T-cell (primary cell): ENCODE measurements at places on chromosomes 4 and X. TPM values are rescaled to one million over a fixed set of nuclear protein-coding genes. Genes with fewer than 3 reads are reported as not detected.

Gene PPARGC1A
- not detected for total RNA-seq

DNA sequence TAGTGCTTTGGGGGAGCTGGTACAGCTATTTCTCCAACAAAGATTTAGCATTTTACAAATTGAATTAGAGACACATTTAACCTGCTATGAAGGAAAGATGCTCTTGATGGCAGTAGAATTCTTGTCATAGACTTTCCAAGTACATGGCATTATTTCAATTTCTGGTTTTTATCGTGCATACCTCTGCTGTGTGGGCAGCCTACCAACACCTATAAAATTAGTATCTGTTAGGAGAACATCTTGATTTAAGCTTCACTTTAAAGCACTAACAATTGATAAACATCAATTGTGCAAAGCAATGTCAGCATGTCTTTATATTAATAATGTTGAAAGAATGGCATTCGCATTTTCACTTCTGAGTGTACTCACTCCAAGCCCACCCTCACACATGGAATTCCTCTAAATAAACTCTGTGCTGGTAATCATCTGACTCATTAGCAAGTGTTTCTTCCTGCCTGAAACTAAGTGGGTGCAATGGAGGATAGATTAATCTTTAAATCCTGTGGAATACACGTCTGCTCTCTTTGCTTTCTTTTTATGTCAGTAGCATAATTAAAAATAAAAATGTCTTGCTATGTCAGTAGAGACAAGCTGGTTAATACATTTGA lies 279.8 kb upstream of the MAGEB18 start:
- H3K4me1 ChIP-seq: no peaks in the 10 kb centered on the region
- DNase-seq: no peak
- H3K36me3 ChIP-seq: no peaks in the 10 kb centered on the region
- no peaks in the 10 kb centered on the region for H3K27me3 ChIP-seq
- no peak overlapping the region for H3K4me3 ChIP-seq

- no peaks in the 10 kb centered on the region for H3K27me3 ChIP-seq
- H3K36me3 ChIP-seq: no peaks in the 10 kb centered on the region
- H3K4me3 ChIP-seq: no peak overlapping the region
- H3K4me1 ChIP-seq: no peaks in the 10 kb centered on the region
Observed at GRCh38 chr4:81392164-81392563, 79.5 kb downstream of the RASGEF1B start.

- peaks cover 11% of the 10 kb centered on the region for H3K4me1 ChIP-seq
- no peaks in the 10 kb centered on the region for H3K36me3 ChIP-seq
- H3K27ac ChIP-seq: no peak within 1 kb of the TSS
- H3K27me3 ChIP-seq: peaks cover 28% of the 10 kb centered on the region
Observed at GRCh38 chr4:150078041-150078578, at the start of gene DCLK2. DCLK2 (plus strand) TSS chr4:150078445; CDS start chr4:150079028, 583 bp downstream.

Gene GABRG1
- not detected for total RNA-seq

DNA sequence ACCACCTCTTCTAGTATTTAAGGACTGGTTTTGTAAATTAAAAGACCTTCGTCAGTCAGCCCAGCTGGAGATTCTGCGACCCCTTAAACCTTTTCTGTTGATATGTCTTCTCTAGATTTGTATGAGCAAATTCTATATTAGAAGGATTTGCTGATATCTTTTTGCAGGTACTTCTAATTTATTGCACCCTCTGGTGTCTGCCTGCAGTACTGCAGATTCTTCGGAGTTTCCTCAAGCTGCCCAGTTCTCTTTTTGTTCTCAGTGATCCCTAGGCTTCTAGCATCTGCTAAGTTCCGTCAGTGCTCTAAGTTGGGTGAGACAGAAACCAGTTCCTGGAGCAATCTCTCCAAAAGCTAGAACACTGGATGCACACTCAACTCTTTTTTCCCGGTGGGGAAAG lies 545.2 kb downstream of the C4orf33 start:
- DNase-seq: peak; percentile 2
- H3K36me3 ChIP-seq: no peaks in the 10 kb centered on the region
- H3K27me3 ChIP-seq: no peaks in the 10 kb centered on the region
- H3K4me3 ChIP-seq: no peak overlapping the region
- H3K27ac ChIP-seq: no peak overlapping the region

Gene YY2
- 1.4 TPM for total RNA-seq

DNA sequence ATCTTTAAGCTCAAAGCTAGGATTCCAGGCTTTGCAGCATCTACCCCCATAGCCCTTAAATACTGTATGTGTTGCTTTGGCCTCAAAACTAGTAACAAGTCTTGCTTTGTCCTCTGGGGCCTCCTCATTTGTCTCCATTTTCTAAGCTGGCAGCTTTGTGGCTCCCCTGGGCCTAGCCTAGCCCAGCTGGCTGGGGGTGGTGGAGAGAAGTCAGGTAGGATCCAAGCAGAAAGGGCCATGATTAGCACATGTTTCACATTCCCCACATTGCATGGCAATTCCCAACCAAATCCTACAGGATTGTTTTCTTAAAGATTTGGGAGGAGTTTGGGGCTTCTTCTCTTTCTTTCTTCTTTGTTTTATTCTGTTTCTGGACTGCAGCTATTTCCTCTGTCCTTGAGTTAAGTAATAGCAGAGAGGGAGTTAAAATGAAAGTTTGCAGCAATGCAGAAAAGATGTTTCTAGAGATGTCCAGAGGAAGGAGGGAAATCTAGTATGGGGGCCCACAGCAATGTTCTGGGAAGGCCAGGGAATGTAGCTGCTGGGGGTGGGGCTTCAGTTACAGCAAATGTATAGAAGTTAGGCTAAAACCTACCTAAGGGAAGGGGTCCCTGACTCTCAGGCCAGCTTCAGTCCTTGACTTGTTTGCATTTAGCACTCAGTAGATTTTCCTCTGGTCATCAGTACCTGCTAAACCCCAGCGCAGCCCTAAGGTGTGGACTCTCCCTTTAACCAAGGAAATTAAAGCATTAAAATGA lies 92.1 kb downstream of the SHROOM4 start:
- no peak overlapping the region for H3K4me3 ChIP-seq
- H3K36me3 ChIP-seq: no peaks in the 10 kb centered on the region
- no peaks in the 10 kb centered on the region for H3K27me3 ChIP-seq

Gene STS
- 0.70 TPM for total RNA-seq

Gene SYTL5
- not detected for total RNA-seq

Gene ERCC6L
- 0.30 TPM for total RNA-seq

GRCh38 chrX:63809173-63809572 lies 24.2 kb upstream of the ARHGEF9 start:
- no peak overlapping the region for H3K27ac ChIP-seq
- H3K27me3 ChIP-seq: no peaks in the 10 kb centered on the region
- no peaks in the 10 kb centered on the region for H3K36me3 ChIP-seq

DNA sequence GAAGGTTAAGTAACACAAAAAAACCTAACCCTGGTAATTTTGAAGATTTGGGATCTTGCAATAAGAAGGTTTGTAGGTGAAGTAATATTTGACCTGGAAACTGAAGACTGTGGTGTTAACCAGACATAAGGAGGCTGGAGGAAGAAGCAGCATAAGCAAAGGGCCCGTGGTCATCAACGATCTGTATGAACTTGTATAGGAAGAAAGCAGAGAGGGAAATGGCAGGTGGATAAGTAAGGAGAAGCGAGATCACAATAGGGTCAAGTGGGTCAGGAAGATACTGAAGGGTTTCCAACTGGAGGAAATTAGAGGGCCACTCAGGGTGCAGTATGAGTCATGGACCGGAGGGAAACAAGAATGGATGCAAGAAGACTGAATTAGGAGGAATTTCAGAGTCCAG lies 103.8 kb upstream of the SORBS2 start:
- no peaks in the 10 kb centered on the region for H3K27me3 ChIP-seq
- no peak overlapping the region for H3K27ac ChIP-seq
- H3K36me3 ChIP-seq: no peaks in the 10 kb centered on the region
- no peak for DNase-seq
- no peaks in the 10 kb centered on the region for H3K4me1 ChIP-seq

Gene CLGN
- total RNA-seq: not detected

Gene DCAF4L1
- total RNA-seq: 0.30 TPM

Gene SETD7
- total RNA-seq: 17.5 TPM

Gene RBMXL3
- total RNA-seq: not detected

GRCh38 chr4:145099653-145100052 lies 1.5 kb downstream of the ABCE1 start:
- H3K27me3 ChIP-seq: no peaks in the 10 kb centered on the region
- DNase-seq: peak; percentile 4
- no peak overlapping the region for H3K4me3 ChIP-seq
- H3K27ac ChIP-seq: no peak overlapping the region
- peaks cover 4% of the 10 kb centered on the region for H3K36me3 ChIP-seq

Gene TIMM8A
- 11.4 TPM for total RNA-seq

- H3K36me3 ChIP-seq: no peaks in the 10 kb centered on the region
- no peak for DNase-seq
- H3K27me3 ChIP-seq: no peaks in the 10 kb centered on the region
- H3K4me1 ChIP-seq: no peaks in the 10 kb centered on the region
- no peak overlapping the region for H3K4me3 ChIP-seq
Observed at GRCh38 chr4:82696117-82696860, 102.3 kb downstream of the SCD5 start.

Gene MAGEB17
- total RNA-seq: not detected

Gene FAM236D
- total RNA-seq: not detected

DNA sequence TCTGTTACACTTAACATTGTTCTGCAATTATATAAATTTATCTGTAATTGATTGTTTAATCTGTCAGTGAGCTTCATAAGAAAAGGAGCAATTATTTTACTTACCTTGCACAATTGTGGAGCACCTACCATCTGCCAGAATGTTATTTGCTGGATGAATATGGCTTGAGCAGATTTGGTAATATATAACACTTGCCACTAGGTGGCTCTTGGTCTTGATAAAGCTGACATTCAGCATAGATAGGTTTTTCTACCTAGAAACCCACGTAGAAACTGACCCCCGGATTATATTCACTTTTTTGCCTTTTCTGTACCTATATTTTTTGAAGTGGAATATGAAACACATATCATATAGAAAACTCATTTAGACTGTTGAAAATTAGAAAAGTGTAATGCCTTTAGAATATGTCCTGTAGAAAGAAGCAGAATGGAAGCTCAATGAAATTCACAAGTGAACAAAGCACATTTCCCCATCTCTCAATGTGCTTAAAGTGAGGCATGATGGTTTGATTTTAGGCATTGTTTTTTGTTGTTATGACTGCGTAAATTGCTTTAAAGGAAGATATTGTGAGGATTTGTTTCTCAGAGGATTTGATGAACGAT lies 9.5 kb downstream of the RBPJ start:
- no peak overlapping the region for H3K4me3 ChIP-seq
- H3K27ac ChIP-seq: no peak overlapping the region
- DNase-seq: no peak
- no peaks in the 10 kb centered on the region for H3K36me3 ChIP-seq
- peaks cover 3% of the 10 kb centered on the region for H3K4me1 ChIP-seq

Gene ZFYVE28
- 33.4 TPM for total RNA-seq

- no peak for DNase-seq
- no peaks in the 10 kb centered on the region for H3K4me1 ChIP-seq
- no peak overlapping the region for H3K4me3 ChIP-seq
- H3K36me3 ChIP-seq: no peaks in the 10 kb centered on the region
- no peaks in the 10 kb centered on the region for H3K27me3 ChIP-seq
Observed at GRCh38 chrX:53357799-53358530, 64.5 kb downstream of the SMC1A start.

Gene RIPPLY1
- total RNA-seq: not detected

- H3K27me3 ChIP-seq: peaks cover 5% of the 10 kb centered on the region
- peak; percentile 55 for DNase-seq
- H3K4me3 ChIP-seq: no peak overlapping the region
- no peak overlapping the region for H3K27ac ChIP-seq
Observed at GRCh38 chrX:53317365-53318069, 36.1 kb upstream of the IQSEC2 start.

Gene REELD1
- 1.4 TPM for total RNA-seq

GRCh38 chr4:3706111-3706511 lies 60.1 kb upstream of the ADRA2C start:
- H3K27ac ChIP-seq: no peak overlapping the region
- no peaks in the 10 kb centered on the region for H3K36me3 ChIP-seq
- H3K4me3 ChIP-seq: no peak overlapping the region
- no peaks in the 10 kb centered on the region for H3K4me1 ChIP-seq

Gene IL3RA
- 0.36 TPM for total RNA-seq

GRCh38 chr4:159352609-159353008 lies 249.7 kb downstream of the RAPGEF2 start:
- no peak for DNase-seq
- peaks cover 23% of the 10 kb centered on the region for H3K36me3 ChIP-seq
- H3K4me3 ChIP-seq: no peak overlapping the region
- no peak overlapping the region for H3K27ac ChIP-seq

Gene ZNF157
- total RNA-seq: 0.72 TPM

GRCh38 chrX:153495362-153495751 lies 577 bp downstream of the BGN start:
- DNase-seq: no peak
- peaks cover 21% of the 10 kb centered on the region for H3K27me3 ChIP-seq
- H3K36me3 ChIP-seq: no peaks in the 10 kb centered on the region
- no peak overlapping the region for H3K4me3 ChIP-seq

- no peaks in the 10 kb centered on the region for H3K36me3 ChIP-seq
- H3K4me3 ChIP-seq: peak overlapping the region; percentile 42
- peaks cover 7% of the 10 kb centered on the region for H3K4me1 ChIP-seq
- peak overlapping the region; percentile 86 for H3K27ac ChIP-seq
- peak; percentile 71 for DNase-seq
Observed at GRCh38 chrX:49165901-49166881, 3.6 kb downstream of the MAGIX start.

GRCh38 chr4:88797725-88798124 lies 100.1 kb upstream of the NAP1L5 start:
- H3K27ac ChIP-seq: no peak overlapping the region
- no peaks in the 10 kb centered on the region for H3K4me1 ChIP-seq
- no peaks in the 10 kb centered on the region for H3K27me3 ChIP-seq
- no peaks in the 10 kb centered on the region for H3K36me3 ChIP-seq

DNA sequence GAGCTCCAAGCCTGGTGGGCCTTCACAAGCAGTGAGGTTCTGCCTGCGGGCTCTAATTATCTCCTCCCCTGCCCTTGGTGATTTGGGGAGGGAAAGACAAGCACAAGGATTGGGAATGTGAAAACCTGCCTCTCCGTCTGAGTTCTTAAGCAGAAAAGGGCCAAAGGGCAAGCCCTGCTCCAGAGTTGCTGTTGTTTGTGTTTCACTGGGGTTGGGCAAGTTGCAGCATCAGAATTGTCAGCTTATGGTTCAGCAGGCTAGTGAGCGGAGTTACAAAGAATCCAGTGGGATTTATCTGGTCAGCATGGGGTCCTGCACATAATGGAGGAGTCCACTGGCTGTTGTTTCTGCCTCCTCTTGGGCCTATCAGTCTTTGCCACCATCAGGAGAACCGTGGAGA lies 60.5 kb downstream of the NHS start:
- no peak overlapping the region for H3K27ac ChIP-seq
- no peaks in the 10 kb centered on the region for H3K27me3 ChIP-seq
- DNase-seq: no peak
- H3K4me3 ChIP-seq: no peak overlapping the region
- no peaks in the 10 kb centered on the region for H3K36me3 ChIP-seq

GRCh38 chr4:81040012-81040659 lies 9.6 kb downstream of the BMP3 start:
- no peak overlapping the region for H3K4me3 ChIP-seq
- no peaks in the 10 kb centered on the region for H3K36me3 ChIP-seq
- no peaks in the 10 kb centered on the region for H3K4me1 ChIP-seq
- peaks cover 2% of the 10 kb centered on the region for H3K27me3 ChIP-seq
- no peak for DNase-seq
- no peak overlapping the region for H3K27ac ChIP-seq

GRCh38 chr4:10535912-10536311 lies 78.7 kb upstream of the ZNF518B start:
- no peak overlapping the region for H3K27ac ChIP-seq
- peaks cover 7% of the 10 kb centered on the region for H3K27me3 ChIP-seq
- no peak for DNase-seq
- H3K36me3 ChIP-seq: no peaks in the 10 kb centered on the region
- H3K4me1 ChIP-seq: no peaks in the 10 kb centered on the region

Gene XKRX
- total RNA-seq: 4.8 TPM
